ENCODE measurements at places on chromosomes 13 and 19.

GRCh38 chr13:35699825-35700510, 223.5 kb upstream of the MAB21L1 start:
- no peak for DNase-seq

DNA sequence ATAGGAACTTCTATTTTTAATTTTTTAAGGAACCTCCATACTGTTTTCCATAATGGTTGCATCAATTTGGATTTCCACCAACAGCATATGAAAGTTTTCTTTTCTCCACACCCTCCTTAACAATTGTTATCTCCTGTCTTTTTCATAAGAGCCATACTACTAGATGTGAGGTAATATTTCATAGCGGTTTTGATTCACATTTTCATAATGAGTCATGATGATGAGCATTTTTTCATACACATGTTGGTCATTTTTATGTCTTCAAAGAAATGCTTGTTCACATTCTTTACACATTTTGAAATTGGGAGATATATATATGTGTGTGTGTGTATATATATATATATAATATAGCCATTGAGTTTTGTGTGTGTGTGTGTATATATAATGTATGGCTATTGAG, 420.3 kb upstream of the PCDH9 start:
- DNase-seq = no peak

DNA sequence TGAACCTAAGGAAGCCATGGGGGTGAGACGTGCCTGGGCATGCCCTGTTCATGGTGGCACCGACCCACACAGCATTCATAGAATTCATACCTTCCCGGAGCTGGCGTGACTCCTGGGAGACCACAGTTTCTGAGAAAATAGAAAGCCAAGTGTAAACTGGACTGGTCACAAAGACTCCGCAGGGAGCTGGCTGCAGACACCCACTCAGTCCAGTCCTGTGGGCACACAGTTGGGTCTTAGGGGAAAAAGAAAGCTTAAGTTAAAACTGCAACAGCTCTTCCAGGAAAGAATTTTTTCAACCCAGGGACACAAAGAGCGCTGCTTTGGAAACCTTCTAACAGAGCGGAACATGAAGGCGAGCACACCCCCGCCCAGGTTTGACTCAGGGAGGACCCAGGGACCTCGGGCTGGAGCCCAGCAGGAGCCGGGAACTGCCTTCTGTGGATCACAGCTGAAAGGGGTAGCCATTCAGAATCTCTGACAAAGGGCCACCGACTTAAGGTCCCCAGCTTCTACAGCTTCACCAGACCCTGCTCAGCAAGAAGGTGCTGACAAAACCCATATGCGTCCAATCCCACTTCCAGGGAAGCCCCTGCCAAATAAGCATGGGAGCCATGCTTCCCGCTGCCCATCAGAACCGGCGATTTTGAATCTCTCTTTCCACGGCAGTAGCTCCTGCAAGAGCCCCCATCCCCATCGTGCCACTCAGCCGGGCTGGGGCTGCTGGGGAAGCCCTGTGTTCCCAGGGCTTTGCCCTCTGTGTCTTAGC, 183.7 kb downstream of the COL4A1 start:
- DNase-seq = no peak

DNA sequence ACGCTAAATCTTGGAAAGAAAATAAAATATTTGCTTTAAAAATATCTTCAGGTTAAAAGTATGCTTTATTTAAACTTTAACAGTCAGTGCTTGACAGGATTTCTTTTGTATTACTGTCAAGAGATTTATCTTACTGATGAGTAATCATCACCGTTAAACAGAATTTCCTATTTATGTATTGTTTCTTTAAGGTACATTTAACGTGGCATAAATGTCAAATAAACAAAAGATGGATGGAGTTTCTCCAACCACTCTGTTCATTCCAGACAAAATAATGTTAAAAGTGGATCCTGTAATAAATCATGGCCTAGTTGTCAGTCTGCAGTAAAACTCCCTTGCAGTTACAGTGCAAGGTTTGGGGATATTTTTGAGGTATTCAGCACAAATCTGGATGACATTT, 298.3 kb downstream of the DIAPH3 start:
- DNase-seq = no peak

GRCh38 chr13:24152292-24153214, 8.0 kb upstream of the SPATA13 start:
- DNase-seq = no peak

- DNase-seq = no peak
Observed at GRCh38 chr13:28049880-28050875, 50.2 kb downstream of the FLT3 start.

GRCh38 chr13:27054760-27055159, 116.9 kb downstream of the USP12 start:
- no peak for DNase-seq

- no peak for DNase-seq
Observed at GRCh38 chr13:35781036-35782000, 304.8 kb upstream of the MAB21L1 start.

- DNase-seq = no peak
Observed at GRCh38 chr19:7342143-7342542, 6.6 kb upstream of the ARHGEF18 start.

DNA sequence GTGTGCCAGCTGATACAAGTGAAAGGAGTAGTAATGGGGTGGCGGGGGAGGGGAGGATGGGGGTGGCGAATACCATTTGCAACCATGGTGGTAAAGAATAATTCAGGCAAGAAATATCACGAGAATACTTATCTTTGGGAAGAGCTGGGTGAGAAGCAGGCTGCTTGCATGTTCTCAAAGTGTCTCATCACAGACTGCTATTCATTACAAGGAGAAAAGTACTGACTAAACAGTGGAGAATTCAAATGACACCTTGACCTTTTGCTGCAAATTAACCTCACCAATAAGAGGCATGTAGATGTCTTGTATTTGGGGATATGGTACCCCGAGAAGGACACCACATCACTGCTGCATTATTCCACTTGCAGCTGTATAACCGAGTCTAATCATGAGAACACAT, 585.7 kb upstream of the GPC6 start:
- no peak for DNase-seq

DNA sequence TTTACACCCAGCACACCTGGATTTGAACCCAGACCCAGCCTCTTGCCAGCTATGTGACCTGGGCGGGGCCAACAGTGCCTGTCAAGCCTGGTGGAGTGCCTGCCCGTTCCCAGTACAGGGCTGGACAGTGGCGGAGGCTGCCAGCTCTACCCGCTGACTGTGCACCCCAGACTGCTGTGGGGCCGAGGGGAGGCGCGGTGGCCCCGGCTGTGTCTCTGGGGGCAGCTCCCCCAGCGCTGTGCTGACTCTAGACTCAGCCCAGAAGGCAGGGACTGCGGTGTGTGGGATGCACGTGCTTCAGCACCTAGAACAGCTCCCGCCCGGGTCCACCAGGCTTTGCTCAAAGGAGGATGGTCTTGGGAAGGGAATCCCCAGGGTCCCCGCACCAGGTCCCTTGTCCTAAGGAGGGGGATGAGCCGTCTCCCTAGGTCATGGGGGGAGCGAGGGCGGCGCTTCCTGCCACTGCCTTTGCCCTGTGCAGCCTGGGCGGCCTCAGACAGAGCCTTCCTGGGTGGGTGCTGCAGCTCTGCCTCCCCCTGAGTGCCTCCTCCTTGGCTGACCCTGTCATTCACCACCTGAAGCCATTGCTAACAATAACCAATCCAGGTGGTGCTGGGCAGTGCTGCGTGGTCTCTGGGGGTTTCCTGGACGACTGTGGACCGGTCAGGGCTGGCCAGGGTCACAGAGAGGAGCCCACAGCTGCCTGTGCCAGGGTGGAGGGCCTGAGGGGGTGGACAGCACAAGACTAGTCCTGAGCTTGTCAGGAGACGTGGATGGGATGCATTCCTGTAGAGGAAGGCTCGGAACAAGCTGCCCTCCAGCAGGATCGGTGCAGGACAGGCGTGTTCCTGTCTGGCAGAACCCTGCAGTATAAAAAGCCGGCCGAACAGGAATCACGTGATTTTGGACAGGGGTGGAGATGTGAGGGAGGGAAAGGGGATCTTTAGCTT, 18.6 kb downstream of the TMEM255B start:
- DNase-seq = no peak

GRCh38 chr13:55554741-55555140, 1586.0 kb upstream of the PRR20A start:
- DNase-seq = no peak

DNA sequence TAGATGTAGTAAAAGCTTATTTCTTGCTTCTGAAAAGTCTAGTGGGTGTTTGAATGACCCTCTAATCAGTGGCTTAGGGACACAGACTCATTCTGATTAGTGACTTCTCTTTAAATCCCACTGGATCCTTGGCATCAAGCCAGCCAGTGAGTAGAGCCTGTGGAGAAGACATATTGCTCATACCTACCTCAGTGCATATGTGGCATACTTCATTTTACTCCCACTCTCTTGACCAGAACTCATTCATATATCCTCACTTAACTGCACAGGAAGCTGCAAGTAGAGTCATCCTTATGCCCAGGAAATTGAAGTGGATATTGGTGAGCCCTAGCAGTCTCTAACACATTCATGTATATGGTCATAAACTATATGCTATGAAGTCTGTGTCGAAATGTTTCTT, 148.3 kb downstream of the PDS5B start:
- no peak for DNase-seq

DNA sequence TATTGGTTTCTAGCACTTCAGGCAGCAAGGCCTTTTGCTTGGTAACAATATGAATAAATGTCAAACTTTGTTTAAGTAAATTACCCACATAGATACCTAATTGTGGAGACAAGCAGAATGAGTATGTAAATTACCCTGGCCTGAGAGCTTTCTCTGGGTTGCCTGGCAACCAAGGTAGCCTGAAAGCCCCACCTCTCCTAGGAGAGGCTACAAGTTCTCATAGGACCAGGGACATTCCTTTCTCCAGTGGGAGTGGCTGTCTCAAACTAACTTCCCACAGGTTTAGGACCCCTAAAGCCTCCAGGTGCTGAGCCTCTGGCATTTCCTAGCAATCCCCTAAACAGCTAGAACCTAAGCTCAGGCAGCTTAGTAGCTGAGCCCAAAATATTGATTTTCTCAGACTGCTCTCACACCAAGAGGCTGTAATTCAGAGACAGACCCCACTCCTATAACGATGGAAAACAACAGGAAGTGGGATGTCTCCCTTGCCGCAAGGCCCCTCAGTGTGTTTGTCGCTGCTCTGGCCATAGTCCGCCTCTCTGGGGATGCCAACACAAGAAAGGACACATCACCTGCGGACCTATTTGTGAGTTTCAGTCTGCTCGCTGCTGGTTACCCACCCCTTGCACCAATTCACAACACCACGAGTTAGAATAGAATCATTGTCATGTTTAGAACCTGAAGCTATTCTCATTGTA, 207.3 kb downstream of the DLEU7 start:
- no peak for DNase-seq

DNA sequence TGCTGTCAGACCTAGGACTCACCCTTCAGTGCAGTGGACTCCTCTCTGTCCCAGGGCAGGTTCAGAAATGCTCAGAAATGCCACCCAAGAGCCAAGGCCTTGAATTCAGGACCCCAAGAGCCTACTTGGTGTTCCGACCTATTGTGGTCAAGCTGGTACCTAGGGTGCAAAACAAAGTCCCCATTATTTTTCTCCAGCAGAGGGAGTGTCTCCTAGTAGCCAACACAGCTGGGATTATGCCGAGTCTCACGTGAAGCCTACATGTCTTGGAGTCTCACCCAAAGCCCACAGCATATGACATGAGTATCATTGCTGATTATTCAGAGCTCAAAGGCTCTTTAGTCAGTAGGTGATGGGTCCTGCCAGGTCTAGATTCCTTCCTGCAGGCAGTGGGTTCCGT, 671.1 kb upstream of the SPRY2 start:
- no peak for DNase-seq

DNA sequence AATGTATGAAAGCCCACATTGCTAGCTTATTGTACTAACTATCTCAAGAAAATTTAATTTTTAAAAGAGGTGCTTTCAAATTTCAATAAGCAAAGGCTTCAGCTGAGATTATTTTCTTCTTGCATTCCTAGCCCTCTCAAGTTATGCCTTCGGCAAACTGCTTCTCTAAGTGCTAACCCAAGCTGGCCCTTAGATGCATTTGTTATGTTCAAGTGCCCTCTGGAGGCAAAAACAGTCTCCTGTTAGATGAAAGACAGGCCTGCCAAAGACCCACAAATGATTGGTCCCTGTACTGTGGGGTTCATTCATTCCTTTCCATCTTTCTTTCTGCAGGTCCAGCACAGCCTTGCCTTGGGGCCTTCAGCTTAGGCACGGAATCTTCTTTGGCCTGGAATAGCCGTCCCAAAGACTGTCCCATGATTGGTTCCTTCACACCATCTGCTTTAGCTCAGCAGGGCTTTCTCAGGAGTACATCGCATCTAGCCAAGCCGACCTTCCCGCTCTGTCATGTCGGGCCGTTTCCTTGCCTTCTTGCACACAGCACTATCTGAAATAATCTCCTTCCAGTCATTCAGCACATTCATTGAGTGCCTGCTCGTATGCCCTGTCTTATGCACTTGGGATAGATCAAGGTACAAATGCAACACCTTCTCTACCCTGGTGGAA, 26.4 kb upstream of the TPTE2 start:
- no peak for DNase-seq

- DNase-seq = no peak
Observed at GRCh38 chr13:99969919-99970650, 1.5 kb downstream of the ZIC5 start.

DNA sequence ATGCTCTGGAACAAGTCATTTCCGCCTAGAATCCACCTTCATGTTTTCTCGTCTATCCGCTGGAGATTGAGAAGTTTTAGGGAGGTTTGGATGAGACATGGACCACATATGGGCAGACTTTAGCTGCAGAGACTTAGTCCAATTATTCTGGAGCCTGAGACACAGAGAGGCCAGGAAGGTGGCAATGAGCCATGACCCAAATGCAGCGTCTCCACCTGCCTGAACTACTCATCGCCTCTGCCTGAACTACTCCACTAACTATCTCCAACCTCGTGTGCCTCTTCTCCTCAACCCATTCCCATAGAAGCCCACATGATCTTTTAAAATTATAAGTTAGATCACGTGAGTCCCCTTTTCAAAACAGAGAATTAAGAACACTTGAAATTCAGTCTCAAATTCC, 5.6 kb downstream of the PLEKHA4 start:
- no peak for DNase-seq

DNA sequence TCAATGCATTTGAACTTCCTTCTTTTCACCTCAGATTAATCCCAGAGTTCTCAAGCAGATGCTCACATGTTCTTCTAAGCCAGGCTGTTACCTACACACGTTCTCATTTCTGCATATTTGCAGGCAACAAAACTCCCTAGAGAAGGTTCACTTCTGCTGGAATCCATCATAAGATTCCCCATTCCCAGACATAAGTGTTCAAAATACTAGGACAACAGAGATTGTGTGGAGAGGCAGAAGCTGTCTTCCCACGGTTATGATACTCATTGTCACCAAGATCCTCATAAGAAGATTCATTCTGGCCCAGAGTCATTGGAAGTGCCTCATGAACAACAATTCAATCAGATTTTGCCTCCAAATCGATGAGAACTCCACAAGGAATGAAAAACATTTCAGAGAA, 931.6 kb upstream of the MIR17HG start:
- DNase-seq = no peak

- no peak for DNase-seq
Observed at GRCh38 chr19:20444202-20444885, 121.2 kb downstream of the ZNF737 start.

- no peak for DNase-seq
Observed at GRCh38 chr13:78341032-78341431, 262.3 kb downstream of the POU4F1 start.
